Germinal center (tissue), 1 donor: ENCODE measurements at places on chromosomes 6 and 20.
A peak's percentile ranks its signal among the peaks of the same experiment; 100 is the strongest.

- DNase-seq: no peak
Observed at GRCh38 chr6:56852260-56853010, 102.5 kb upstream of the BEND6 start.

DNA sequence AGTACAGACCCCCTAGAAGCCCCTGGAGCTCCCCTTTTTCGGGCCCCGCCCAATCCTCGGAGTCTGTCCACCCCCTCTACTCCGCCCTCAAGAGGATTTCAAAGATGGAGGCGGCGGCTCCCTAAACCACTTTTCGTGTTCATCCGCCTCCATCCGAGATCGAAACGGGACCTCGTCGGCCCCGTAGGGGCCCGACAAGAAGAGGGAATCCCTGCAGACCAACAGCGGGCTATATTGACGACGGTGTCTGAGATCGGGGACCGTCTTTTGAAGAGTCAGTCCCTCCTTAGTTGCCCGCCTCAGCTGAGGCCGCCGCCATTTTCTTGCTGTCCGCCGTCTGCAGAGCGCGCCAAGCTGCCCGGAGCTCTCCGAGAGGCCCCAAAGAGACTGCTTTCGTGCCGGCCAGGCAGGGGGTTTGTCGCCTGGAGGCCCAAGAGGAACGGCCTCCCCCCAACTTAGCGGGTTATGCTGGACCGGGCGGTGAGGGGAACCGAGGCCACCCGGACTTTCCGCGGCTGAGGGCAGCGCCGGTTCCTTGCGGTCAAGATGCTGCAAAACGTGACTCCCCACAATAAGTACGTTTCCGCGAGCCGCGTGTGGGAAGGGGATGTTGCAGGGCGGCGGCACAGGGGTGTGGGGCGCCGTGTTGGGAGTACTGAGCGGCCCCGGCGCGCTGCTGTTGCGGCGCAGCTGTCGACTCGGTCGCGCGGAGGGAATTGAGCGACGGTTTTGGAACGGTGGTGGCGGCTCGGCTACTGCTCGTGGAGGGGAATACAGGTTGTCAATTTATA is 4.2 kb downstream of the BRD2 start:
- DNase-seq: no peak

DNA sequence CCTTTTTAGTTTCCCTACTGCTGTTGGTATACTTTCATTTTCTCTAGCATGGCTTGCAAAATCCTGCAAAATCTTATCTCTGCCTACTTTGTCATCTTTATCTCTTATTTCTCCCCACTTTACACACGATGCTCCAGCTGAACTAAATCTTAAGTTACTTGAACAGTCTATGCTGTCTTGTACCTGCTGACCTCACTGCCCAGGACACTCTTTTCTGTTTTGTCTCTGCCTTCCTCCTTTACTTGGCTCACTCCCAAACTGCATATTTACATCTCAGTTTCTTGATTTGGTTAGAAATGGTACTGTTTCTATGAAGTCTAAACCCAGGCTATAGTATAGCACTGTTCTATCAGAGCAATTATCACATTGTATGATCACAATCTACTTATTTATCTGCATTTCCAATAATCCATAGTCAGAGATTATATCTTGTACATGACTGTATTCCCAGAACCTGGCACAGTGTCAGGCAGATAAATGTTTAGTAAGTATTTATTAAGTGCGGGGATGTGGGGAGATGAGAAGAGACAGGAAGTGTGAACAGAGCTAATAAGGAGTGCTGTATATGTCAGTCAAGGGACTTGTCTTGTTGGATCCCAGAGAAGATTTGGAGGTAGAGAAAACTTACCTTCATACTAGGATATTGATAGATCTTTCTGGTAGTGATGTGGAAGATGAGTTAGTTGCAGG is 57.6 kb downstream of the ADGRG6 start:
- DNase-seq: no peak

DNA sequence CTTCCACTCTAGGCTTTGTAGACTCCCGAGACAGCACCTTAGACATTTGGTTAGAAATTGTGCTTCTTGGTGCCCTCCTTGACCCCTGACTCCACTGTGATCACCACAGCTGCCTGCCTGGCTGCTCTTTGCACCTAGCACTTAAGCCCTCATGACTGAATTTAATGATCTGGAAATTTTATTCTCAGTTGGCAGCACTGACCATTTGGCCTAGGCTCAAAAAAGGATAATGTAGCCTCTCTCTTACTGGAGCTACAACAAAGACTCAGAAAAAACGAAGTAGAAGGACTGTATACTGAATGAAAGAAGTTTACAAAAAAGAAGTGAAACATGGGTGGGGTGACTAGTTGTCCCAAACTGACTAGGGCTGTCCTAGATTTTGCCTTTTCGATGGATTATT is 11.3 kb upstream of the ABRACL start:
- DNase-seq: no peak

DNA sequence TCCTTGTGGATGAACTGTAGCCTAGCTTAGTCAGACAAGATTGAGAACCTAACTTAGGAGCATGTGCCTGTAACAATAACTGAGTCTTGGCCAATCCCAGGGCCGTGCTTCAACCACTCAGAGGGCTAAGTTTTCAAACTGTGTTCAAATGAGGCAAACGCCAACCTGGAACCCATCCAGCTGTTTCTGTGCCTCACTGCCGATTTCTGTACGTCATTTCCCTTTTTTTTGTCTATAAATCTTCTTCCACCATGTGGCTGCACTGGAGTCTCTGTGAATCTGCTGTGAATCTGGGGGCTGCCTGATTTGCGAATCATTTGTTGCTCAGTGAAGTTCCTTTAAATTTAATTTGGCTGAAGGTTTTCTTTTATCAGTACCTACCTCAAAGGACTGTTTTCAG is 115.0 kb upstream of the CHD6 start:
- no peak for DNase-seq

DNA sequence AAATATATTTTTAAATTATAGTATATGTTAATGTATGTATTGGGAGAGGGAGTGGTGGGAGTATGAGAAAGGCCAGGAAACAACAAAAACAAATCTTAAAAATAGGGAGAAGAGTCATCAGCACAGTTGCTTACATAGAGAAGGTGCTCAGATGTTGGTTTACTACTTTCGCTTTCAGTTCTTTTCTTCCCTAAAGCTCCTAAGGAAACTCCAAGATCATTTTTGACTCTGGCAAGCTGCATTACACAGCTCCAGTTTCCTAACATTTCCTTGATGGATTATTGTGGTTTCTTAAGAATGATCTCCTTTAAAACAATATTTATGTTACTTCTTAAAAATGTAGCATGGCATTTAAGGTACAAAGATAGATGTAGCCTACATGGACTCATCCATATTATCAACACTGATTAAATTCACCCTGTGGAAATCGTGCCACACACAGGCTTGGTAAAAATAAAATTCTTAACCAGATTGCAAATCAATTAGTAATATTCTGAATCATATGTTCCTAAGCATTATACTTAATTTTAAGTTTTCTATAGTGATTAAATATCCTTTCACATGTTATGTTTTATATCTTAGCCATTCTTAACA is 118.0 kb upstream of the MAN1A1 start:
- DNase-seq: no peak

DNA sequence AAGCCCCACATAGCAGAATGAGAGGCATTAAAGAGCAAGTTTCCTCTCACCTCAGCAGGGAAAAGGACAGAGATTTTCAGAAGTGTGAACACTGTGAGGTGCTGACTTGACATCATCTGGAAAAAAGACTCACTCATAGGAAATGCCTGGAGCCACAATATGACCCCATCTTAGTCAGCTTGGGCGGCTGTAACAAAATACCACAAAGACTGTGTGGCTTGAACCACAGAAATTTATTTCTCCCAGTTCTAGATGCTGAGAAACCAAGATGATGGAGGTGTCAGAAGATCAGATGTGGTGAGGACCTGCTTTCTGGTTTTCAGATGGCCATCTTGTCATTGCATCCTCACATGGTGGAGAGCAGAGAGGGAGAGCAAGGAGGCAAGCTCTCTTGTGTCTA is 253.1 kb downstream of the ADGB start:
- no peak for DNase-seq

GRCh38 chr6:75287424-75287823 is 2.8 kb upstream of the TMEM30A start:
- DNase-seq: no peak

DNA sequence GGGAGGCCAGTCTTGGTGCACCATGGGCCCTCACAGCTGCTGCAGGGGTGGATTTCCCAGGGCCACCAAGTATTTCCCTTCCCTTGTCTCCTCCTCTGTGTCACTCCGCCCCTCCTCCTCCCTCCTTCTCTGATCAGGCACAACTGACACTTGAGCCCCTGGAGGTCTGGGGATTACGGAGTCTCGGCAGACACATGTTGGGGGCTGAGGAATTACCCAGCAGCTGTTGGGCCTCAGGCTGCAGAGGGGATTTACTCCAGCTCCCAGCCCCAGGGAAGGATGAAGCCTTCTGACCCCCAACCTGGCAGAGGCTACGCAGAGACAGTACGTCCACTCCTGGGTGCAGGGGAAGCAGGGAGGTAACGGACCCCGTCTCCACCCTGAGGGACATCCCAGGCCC is 420.5 kb upstream of the SULF2 start:
- DNase-seq: no peak

DNA sequence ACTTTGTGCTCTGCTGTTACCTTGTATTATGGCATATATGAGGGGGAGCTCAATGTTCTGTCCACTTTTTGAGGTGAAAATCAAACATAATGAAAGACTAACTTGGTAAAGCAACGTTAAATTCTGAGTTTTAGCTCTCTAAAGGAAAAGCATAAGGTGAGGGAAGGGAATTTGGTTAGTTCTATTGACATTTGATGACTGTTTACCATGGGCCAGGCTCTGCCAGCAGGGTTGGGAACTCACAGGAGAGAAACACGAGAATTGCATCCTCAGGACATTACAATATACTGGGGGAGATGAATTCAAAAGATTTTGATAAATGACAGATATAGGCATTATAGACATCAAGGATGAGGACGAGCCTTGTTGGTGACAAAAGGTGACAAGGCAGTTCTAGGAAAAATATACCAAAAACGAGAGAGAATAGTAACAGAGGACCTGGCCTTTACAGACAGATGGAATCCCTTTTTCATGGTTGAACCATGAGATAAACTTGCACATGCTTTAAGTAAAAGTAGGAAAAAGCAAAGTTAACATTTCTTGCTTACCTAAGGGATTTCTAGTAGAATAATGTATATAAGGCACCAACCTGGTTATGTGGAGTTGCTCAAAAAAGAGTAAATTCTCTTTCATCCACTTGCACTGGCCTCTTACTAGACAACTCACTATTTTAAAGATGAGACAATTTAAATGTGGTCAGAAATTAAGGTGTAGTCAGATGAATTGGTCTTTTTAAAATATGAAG is 191.4 kb downstream of the NKAIN2 start:
- DNase-seq: no peak

DNA sequence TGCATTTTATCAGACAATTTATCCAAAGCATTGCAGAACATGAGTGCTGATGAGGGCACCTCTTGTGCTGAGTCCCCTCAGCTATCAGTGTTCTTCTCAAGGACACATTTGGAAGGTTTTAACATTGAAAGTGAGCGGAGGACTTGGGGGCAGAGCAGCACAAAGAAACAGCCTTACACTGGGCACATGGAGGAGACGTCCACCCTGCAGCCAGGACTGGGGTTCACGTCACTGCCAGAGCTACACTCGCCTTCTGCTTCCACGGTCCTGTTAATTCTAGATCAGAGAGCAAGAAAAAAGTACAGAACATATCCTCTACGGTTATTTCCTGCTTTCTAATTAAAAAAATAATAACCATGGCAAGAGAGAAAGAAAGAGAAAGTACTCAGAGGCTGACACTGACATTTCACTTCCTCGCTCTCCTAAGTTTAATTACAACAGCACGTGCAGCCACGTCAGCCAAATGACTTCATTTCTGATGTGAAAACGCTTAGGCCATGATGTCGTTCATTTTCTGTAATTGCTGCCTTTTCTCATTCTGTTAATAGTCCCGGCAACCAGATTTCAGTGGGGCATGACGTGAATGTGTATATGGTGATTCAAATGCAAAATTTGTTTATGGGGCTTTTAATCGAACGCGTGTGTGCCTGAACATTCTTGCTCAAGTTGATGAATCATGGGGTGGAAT is 5.1 kb downstream of the PRND start:
- peak; percentile 75 for DNase-seq

GRCh38 chr20:1391640-1392442 is 1.0 kb downstream of the FKBP1A start:
- DNase-seq: no peak

- DNase-seq: no peak
Observed at GRCh38 chr6:170134471-170135440, 156.1 kb downstream of the DLL1 start.

DNA sequence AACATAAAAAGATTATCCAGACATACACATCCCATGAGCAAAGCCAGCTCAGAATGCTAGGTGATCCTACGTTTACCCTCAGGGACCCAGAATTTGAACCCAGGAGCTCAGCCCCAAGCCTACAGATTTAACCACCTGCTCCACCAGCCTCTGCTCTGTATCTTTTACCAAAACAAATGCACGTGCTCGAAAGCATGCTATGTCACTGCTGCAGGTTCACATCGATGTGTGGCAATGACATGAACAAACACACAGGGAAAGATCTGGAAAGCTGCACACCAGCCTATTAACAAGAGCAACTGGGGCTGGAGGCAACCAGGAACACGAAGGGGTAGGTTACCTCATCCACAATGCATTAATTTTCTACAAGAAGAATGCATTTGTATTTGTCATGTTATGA is 32.1 kb downstream of the PREX1 start:
- DNase-seq: no peak

DNA sequence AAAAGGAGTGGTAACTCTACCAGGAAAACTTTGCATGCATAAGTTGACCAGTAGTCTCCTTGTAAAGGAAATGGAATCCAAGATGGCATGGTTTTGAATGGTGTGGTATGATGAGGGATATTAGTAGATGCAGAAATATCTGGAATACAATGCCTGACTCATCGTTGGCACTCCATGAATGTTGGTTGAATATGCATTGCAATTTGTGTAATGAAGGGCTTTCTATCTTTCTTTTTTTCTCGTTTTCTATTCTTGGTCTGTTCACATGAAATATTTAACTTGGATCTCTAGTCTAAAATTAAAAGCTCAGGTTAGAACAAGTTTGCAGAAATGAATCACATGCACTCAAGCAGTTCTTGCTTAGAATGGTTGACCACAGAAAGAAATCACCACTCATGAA is 277.3 kb upstream of the PRND start:
- DNase-seq: no peak

GRCh38 chr20:58909585-58909984 is 57.1 kb downstream of the GNAS start:
- no peak for DNase-seq

DNA sequence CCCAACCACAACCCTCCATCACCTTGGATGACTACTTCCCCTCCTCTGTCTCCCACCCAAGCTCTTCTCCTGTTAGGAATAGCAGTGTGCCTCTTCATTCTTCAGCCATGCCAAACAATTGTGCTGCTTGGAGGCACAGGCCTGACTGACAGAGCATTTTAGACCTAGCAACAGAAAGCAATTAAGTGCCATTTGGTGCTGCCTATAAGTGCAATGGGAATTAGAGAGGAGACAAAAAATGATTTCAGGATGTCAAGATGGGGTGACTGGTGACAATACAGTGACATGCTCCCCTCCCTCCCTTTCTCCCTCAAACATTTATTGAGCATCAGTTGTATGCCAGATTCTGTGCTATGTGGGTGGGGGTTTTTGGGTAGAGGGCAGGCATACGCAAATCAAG is 322.6 kb upstream of the MOCS1 start:
- no peak for DNase-seq
